Jurkat, Clone E6-1 (cell line): ENCODE measurements at places on chromosomes 13 and 19.

DNA sequence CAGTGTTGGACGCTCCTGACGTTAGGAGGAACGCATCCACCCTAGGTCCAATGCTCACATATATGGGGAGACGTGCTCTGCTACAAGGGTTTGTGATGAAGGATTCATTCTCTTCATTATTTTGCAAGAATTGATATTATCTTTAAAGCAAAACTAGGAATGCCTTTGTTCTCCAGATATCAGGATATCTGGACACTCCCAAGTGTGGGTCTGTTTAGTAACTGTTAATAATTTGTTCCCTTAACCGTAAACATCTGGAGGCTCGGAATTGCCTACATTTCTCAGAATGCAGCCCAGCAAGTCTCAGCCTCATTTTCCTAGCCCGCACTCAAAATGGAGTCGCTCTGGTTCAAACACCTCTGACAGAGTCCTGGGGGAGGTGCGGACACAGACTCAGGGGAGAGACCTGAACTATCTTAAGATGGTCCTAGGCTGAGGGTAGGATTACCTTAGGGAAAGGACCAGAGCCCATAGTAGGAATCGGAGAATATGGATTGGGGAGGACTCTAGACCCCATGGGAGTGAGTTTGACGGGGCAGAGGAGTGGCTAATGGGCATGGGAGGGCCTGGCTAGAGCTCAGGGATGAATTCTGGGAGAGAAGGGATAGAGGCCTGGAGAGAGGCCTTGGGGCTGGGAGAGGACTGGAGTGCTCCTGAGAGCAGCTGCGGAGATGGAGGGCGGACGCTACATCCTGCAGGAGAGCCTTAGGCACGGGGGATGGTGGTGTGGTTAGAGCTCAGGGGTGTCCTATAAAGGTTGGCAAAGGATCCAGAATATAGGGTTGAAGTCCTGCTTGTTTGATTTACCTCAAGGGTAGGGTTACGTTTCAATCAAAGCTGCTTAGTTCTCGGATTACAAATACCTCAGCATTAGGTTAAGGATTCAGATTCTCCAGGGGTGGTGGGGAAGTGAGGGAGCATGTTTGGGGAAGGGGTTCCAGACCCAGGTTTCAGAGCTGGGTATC lies 43.2 kb downstream of the ZNF331 start:
- DNase-seq = no peak

GRCh38 chr13:33722216-33722915 lies 95.6 kb upstream of the RFC3 start:
- no peak for DNase-seq

DNA sequence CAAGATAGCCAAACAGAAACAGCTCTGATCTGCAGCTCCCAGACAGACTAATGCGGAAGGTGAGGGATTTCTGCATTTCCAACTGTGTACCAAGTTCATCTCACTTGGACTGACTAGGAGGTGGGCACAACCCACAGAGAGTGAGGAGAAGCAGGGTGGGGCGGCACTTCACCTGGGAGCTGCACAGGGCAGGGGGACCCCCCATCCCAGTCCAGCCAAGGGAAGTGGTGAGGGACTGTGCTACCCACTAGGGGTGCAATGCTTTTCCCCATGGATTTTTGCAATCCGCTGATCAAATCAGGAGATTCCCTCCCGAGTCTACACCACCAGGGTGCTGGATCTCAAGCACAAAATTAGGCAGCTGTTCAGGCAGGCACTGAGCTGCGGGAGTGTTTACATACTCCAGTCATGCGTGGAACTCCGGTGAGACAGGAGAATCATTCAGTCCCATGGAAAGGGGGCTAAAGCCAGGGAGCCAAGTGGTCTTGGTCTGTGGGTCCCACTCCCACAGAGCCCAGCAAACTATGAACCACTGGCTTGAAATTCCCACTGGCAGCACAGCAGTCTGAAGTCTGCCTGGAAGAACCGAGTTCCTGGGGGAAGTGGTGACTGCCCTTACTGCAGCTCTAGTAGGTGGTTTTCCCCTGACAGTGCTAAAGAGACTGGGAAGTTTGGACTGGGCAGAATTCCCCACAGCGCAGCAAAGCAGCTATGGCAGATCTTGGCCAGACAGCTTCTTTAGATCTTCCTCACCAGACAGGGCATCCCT lies 85.1 kb upstream of the UFM1 start:
- no peak for DNase-seq

DNA sequence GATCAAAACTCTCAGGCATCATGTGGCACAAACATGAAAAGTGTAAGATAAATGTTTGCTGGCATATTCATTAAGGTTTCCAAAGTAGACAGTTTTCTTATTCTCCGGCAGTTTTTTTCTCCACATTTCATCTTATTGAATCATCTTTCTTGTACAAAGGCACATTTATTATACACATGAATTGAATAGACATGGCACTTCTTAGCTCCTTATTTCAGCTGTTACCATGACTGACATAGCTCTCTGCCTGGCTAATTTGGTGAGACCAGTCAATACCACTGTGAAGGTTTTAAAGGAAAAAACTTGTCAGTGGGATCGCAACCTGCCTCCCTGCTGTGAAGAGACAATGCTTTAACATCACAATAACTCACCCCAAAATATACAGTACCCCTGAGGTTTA lies 285.0 kb upstream of the PCDH20 start:
- DNase-seq = no peak

DNA sequence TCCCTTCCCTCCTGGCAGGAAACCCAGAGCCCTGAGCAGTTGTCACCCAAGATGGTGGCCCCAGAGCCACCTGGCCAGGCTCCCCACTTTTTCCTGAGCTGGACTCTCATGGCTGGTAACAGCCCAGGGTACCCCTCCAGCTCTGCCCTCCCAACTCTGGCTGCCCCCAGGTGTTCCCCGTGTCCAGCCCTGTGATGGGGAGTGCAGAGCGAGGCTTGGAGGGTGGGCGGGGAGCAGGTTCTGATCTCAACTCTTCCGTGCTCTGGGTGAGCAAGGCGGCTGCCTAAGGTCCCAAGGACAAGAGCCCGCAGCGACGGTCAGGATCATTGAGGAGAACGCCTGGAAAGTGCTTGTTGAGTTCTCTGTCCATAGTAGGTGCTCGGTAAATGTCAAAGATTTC lies 54.7 kb upstream of the GAS6 start:
- DNase-seq = no peak

- no peak for DNase-seq
Measured at GRCh38 chr13:67776151-67776550, 546.0 kb upstream of the PCDH9 start.

DNA sequence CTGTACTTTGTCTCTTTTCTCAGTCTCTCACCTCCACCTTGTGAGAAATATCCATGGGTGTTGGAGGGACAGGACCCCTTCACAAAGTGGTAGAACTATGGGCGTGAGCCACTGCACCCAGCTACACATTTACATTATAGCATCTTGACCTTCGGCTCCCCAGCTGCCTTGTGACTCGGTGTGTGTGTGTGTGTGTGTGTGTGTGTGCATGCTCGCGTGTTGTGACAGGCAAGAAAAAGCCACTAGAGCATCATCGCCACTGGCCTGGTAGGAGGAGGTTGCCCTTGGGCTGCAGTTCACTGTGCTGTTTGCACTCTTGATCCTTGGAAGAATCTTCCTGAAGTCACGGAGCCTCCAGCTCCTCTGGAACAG lies 13.7 kb upstream of the ZNF888 start:
- no peak for DNase-seq

GRCh38 chr13:27359199-27359821 lies 65.1 kb upstream of the GTF3A start:
- DNase-seq = peak; percentile 32

DNA sequence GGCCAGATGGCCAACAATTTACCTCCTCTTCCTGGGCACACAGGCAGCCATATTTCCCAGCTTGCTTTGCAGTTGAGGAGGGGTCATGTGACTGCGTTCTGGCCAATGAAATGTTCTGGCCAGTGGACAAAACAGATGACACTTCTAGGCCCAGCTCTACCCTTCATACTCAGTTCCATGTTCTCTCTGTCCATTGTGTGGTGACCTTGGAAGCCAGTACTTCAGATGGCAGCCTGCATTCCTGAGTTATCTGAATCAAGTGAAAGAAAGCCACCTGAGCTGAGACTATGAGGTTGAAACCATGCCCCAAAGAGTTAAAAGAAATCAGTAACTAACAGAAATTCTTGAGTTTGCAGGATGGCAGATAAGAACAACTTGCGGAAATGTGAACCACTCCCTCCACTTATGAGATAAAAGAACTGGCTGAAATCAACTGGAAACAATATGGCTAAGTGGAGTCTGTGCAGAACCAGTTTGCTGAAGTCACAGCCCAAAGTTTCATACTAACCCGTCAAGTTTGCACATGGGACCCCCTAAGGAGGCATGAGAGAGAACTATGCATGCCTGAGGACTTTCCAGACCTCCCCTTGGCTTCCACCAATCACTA lies 8.1 kb downstream of the FAM187B start:
- no peak for DNase-seq

DNA sequence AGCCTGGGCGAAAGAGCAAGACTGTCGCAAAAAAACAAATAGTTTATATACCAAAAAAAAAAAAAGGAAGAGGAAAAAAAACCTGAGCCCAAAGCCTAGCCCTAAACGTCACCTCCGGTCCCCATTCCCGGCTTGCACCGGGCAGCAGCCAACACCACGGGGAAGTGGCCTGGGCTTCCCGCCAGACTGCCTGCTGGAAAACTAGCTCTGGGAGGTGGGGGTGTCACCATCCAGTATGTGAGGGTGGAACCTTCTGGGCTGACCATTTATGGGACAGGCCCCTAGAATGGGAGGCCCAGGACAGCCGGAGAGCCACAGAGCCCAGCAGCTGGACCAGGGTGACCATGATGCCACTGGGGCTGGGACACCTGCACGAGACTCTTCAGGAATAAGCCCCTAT lies 37.3 kb downstream of the IL12RB1 start:
- no peak for DNase-seq

- DNase-seq = no peak
Measured at GRCh38 chr19:38542040-38542439, 75.7 kb downstream of the MAP4K1 start.

DNA sequence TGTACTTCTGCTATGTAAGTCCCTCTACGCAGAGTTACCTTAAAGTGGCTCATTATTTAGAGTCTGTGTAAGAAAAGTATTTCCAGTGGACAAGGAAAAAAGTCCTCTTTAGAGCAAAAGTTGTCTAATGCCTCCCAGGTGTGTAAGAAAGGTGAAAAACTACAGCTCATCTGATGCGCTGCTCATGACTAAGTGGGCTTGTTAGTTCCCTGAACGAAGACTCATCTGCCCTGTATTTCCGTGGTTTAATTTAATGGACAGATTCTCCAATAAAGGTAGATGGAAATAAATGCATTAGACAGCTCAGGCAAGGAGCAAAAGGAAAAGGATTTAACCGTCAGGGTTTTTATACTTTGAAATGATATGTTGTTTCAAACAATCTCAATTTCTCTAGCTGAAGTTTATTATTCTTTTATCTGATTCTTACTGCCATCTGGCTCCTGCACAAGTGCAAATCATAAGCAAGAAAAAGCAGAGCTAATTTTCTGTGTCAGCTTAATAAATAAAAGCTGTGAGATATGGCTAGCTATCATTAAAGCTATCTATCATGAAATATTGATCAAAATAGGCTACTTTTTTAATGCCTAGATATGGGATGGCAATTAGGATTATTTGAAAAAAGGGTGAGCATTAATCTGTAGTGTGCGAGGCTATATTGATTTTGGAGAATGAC lies 73.7 kb upstream of the PCDH9 start:
- DNase-seq = no peak

DNA sequence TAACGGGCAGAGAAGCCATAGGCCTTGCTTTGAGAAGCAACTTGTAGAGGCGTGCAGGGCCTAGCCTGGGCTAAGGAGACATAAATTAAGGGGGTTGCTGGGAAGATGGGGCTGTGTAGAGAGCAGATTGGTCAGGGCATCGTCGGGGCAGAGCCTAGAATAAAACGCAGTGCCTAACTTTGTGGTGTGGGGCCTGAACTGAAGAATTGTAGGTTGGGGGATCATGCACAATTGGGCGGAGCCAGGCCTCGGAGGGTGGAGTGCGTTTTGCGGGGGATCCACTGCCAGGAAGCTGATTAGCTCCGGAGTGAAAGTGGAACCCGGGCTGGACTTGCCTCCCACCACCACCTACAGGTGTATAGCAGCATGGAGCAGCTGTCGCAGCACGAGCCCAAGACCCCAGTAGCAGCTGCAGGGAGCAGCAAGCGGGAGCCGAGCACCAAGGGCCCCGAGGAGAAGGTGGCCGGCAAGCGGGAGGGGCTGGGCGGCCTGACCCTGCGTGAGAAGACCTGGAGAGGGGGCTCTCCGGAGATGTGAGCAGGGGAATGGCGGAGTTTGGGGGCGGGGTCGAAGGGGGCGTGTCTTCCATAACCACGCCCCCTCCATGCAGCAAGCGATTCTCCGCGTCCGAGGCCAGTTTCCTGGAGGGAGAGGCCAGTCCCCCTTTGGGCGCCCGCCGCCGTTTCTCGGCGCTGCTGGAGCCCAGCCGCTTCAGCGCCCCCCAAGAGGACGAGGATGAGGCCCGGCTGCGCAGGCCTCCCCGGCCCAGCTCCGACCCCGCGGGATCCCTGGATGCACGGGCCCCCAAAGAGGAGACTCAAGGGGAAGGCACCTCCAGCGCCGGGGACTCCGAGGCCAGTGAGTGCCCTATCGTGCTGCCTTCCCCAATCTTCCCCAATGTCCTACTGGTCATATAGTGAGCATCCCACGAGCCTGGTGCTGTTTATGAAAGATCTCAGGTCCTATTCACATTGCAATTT lies 13.8 kb downstream of the DNASE2 start:
- DNase-seq = no peak

GRCh38 chr19:45947926-45948325 lies 25.7 kb downstream of the NOVA2 start:
- no peak for DNase-seq

GRCh38 chr19:16342002-16342715 lies 17.5 kb downstream of the KLF2 start:
- DNase-seq = no peak

DNA sequence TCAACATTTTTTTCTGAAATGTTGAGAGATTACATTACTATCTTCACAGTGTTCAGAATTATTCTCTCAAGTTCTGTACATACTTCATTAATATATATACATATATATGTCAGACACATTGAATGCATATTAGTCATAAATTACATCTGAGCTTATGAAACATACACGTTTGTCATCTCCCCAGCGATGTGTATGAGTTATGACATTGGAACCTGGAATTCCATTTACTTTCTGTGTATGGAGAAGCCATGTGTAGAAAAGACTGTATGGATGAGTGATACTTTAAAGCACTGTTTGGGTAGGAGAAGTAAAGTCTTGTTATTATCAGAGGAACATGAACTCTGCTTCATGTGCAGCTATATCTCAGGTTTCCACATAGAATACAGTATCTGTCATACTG lies 167.2 kb downstream of the FGF14 start:
- DNase-seq = no peak

DNA sequence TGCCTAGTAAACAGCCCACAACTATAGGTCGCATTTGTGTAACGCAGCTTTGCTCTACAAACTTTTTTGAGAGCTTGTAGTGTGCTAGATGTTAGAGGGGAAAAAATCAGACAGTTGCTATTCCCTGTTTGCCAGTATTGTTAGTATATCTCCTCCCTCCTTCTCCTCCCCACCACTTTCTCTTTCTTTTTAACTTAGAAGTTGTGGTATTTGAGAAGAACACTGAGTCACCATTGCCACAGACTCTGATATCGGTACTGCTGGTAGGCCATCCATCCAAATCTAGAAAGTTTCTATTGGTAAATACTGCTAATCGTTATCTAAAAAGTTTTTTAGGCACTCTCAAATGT lies 666 bp downstream of the POMP start:
- no peak for DNase-seq

GRCh38 chr19:17946965-17947784 lies 14.4 kb downstream of the CCDC124 start:
- no peak for DNase-seq

GRCh38 chr19:14418856-14419105 lies 360 bp downstream of the DDX39A start:
- DNase-seq = no peak
